ENCODE measurements at places on chromosomes 3 and 15.

DNA sequence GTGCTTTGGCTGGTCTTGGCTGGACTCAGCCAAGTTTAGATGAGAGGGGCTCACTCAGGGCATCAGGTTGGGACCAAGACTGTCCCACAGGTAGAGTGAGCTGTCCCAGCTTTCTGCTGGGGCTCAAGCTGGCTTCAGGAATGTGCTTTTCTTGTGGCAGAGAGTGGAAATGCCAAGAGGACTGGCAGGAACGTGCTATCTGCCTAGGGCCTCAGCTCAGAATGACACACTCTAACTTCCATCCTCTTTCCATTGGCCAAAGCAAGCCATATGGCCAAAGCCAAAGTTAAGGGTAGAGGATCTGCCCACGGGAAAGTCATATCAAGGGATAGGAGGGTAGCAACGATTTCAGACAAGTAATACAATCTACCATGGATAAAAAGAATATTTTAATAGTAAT, 178.8 kb downstream of the ABHD5 start:
- DNase-seq: no peak

GRCh38 chr3:13254028-13254951, 165.8 kb downstream of the NUP210 start:
- DNase-seq: no peak

DNA sequence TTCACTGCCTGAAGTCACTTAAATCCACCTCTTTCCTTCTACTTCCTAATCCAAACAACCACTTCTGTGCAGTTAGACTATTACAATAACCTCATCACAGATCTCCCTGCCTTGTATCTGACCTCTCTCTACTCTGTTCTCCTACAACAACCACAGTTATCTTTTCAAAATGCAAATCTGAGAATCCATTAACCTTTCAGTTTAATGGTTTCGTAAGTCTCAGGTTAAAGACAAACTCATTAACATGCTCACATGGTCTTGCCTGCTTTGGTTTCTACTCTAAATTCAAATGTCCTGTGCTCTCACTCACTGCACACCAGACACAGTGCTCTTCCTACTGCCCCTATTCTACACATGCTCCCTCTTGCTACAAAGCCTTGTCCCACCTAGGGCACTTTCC, 406.5 kb upstream of the THBS1 start:
- DNase-seq: no peak

- DNase-seq: no peak
Measured at GRCh38 chr3:182487611-182488010, 305.7 kb upstream of the ATP11B start.

DNA sequence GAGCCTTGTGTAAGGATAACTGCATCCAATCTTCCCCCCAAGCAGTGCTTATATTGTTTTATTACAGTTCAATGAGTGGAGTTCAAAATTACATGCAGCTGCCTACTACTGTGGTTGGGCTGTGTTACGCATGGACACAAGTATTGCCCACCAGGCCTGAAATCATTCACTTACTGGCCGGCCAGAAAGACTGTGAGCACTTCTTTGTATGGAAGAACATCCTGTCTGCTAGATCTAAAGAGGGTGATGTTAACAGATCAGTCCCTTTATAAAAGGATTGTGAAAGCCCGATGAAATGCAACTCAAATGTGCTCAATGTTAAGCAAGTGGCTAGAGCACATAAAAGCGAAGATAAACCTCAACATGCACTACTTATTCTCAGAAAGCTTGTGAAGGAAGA, 132.5 kb downstream of the FOXP1 start:
- no peak for DNase-seq

DNA sequence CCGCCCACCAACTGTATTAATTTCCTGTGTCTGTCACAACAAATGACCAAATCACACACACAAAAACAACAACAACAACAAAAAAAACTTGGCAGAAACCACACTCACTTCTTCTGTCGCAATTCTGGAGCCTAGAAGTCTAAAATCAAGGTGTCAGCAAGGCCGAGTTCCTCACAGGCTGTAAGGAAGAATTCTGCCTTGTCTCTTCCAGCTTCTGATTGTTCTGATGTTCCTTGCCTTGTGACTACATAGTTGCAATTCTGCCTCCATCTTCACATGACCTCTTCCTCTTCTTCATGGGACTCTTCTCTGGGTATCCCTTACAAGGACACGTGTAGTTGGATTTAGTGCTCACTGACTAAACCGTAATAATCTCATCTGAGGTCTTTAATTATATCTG, 61.4 kb downstream of the IL12A start:
- no peak for DNase-seq

GRCh38 chr3:171056528-171056927, 30.0 kb upstream of the SLC2A2 start:
- no peak for DNase-seq

- no peak for DNase-seq
Measured at GRCh38 chr3:146326875-146327543, 76.1 kb upstream of the PLSCR4 start.

DNA sequence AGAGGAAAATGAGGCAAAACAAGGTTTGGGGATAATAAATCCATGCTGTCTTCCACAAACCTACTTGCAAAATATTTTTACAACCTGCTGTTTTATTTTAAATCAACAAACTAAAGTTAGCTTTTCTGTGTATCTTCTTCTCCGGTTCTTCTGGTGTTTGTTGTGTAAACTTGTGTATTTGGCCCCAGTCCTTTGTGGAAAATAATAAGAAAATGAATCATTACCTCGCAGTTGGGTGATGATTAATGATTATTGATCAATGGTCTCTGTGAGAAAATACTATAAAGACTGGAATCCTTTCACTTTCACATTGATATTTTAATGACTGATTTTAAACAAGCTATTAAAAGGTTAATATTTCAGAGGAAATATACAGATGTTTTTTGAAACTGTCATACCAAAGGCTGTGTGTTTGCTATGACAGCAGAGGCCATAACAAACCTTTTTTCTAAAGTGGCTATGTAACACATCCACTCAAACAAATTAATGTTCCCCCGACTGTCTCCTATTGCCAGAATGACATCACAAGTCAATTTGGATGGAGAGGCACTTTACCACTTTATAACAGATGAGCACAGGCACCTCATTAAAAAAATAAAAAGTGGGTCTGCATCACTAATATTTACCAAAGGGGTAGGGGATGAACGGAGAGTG, 152.5 kb downstream of the MEX3B start:
- no peak for DNase-seq

DNA sequence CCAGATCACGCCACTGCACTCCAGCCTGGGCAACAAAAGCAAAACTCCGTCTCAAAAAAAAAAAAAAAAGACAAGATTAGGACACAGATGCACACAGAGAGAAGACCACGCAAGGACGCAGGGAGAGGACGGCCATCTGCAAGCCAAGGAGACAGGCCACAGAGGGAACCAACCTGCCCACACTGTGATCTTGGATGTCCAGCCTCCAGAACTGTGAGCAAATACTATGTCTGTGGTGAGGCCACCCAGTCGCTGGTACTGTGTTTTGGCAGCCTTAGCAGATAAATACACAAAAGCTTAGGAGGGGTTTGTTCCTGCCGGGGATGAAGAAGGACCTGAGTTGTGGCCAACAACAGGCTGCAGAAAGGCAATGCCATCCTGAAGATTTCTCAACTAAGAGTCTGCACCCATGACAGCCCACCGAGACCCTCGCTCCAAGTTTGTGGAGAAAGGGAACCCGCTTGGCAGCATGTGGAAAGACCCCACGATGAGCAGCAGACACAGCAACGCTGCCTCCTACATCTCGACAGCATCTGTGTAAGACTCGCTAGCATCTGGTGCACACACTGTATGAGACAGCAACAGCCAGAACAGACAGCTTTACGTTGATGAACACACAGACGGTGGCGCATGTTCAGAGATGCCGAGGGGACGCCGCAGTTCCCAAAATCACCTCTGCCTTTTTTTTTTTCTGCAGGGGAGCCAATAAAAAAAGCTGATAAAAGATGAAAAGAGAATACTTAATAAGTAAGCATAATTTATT, 13.7 kb downstream of the CYFIP1 start:
- no peak for DNase-seq

- DNase-seq: no peak
Measured at GRCh38 chr15:96849271-96849900, 518.9 kb downstream of the NR2F2 start.

DNA sequence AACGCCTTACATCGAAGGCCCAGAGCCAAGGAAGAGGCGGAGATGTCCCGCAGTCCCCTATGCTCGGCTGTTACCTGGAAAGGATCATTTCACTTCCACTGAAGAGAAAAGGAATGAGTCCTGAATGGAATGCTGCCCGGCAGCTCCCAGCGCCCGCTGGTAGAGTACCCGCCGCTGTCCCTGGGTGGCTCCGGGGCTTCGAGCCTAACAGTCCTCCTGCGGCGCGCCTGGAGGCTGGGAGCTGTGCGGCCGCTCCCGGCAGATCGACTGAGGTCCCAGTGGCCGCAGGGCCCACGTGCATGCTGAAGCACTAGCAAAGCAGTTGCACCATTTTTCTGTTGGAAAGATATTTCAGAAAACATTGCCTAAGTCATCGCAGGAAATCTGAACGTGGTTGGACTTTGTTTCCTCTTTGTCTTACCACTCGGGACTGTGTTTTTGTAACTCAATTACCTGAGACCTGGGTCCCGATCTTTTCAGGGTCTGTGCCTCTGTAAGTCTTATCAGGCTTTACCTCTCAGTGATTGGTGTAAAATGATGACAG, 984 bp downstream of the RNU6-1 start:
- DNase-seq: no peak

- DNase-seq: no peak
Measured at GRCh38 chr3:32366638-32367397, 24.8 kb upstream of the CMTM7 start.

DNA sequence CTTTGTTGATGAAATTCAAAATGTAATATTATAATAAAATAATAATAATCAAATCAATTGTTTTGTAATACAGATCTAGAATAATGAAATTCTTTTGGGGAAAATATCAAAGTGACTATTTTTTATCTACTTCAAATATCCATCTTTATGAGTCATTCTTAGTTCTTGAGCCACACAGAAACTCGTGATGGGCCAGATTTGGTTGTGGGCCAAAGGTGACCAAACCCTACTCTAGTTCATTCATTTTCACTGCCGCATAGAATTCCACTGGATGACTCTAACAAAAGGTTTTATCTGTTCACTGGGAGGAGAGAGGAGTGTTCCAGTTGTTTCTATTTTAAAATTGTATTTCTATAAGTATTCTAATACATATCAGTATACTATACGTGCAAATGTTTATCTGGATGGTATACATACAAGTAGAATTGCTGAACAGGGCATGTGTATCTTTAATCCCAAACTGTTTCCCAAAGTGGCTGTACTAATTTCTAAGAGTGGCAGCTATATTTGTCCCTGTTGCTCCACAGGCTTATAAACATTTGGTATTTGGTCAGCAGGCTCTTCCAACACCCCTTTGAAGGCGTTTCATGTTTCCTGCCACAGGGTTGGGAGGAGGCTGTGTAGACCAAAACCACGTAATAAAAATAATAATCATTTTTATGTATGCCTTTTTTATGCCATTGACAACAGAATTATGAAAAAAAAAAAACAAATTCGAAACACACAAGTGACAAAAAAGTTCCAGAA, 7.3 kb upstream of the RTP3 start:
- DNase-seq: no peak

GRCh38 chr15:80679804-80680175, 15.3 kb upstream of the ABHD17C start:
- DNase-seq: no peak

GRCh38 chr3:14505001-14505802, 34.9 kb downstream of the GRIP2 start:
- no peak for DNase-seq

- DNase-seq: no peak
Measured at GRCh38 chr15:62928242-62928999, 114.1 kb upstream of the TPM1 start.

DNA sequence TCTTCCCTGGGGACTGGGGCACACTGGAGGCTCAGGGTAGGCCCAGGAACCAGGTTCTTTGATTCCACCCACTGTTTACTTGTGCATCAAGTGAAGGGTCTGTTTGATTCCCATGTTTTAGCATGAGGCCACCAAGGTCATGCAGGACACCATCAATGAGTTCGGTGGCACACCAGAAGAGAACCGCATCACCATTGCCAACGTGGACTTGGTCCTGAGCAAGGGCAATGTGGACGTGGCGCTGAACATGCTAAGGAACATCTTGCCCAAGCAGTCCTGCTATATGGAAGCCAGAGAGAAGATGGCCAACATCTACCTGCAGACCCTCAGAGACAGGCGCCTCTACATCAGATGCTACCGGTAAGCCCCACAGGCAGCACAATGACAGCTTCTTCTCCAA, 21.5 kb downstream of the TTC21A start:
- no peak for DNase-seq

GRCh38 chr3:11757441-11757875, 89.2 kb downstream of the TAMM41 start:
- no peak for DNase-seq

DNA sequence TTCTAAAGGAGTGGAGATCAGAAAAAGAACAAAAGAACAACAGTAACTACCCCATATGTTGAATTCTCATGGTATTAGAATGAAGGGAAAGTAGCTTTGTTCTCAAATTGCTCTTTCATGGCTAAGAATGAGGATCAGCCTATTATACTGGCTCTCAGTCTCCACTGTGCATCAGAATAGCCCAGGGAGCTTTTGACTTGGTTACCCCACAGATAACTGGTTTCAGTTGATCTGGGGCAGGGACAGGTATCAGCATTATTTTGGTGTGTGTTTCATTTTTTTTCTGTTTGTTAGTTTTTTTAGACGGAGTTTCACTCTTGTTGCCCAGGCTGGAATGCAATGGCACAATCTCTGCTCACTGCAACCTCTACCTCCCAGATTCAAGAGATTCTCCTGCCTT, 311.7 kb upstream of the TLE3 start:
- no peak for DNase-seq

DNA sequence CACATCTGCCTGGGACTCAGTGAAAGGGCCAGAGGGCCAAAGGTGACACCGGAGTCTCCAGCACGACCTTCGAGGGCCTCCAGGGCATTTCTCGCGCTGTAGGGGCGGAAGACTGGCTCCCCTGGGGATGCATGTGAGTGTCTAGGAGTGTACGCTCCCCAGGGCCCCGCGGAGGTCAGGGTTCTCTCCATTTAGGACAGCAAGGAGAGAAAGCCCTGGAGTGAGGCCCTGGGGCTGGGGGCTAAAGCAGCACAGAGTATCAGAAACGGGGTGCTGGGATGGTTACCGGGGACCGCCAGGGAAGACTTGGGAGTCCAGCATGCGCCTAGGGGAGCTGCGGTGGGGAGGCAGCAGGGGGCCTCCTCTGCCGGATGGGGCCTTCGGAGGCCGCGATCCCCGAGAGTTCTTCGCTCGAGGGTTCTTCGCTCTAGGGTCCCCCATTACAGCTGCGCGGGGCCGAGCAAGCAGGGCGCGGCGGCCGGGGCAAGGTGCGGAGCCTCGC, 595 bp upstream of the APBA2 start:
- no peak for DNase-seq

GRCh38 chr15:63059573-63060216, 17.1 kb downstream of the TPM1 start:
- DNase-seq: no peak
